ENCODE measurements at places on chromosomes 6 and 20. TPM values are rescaled to one million over a fixed set of nuclear protein-coding genes. Genes with fewer than 3 reads are reported as not detected.

Gene BCAS1
- total RNA-seq: 9.8 TPM

Gene CGAS
- total RNA-seq: 1.0 TPM

GRCh38 chr20:19682249-19682648 lies 75.8 kb upstream of the RIN2 start:
- no peak for DNase-seq

- no peak for DNase-seq
Measured at GRCh38 chr6:105982761-105983540, 103.2 kb upstream of the PRDM1 start.

DNA sequence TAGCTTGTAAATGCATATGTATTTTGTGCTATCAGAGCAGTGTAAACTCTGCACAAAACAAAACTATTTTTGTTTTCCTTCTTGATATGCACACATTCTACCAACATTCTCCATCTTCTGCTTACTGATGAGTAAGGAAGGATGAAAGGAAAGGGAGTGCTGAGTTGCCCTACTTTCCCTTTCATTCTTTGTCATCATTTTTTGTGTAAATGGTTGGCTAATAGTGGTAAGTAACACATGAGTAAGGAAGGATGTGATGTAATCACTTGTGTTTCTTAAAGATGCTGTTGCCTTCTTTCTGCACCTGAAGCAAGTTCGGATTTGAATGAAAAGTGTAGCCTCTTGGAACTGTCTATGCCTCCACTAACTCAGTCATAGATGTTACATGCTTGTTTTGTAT lies 4.6 kb upstream of the REV3L start:
- DNase-seq: no peak

DNA sequence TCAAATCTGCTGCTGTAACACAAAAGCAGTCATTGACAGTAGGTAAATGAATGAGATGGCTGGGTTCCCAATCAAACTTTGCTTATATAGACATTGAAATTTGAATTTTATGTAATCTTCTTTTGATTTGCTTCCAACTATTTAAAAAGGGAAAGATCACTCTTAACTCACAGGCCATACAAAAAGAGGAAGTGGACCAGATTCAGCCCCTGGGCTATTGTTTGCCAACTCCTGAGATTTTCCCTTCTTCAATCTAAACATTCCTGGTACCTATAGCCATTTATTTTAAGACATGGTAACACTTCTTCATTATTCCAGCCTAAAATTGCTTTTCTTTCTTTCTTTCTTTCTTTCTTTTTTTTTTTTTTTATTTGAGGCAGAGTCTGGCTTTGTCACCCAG lies 260.6 kb downstream of the TFAP2A start:
- DNase-seq: no peak

Data from hepatocyte (in vitro differentiated cells).